ENCODE measurements at places on chromosomes 3 and 15.
A peak's percentile ranks its signal among the peaks of the same experiment; 100 is the strongest.

DNA sequence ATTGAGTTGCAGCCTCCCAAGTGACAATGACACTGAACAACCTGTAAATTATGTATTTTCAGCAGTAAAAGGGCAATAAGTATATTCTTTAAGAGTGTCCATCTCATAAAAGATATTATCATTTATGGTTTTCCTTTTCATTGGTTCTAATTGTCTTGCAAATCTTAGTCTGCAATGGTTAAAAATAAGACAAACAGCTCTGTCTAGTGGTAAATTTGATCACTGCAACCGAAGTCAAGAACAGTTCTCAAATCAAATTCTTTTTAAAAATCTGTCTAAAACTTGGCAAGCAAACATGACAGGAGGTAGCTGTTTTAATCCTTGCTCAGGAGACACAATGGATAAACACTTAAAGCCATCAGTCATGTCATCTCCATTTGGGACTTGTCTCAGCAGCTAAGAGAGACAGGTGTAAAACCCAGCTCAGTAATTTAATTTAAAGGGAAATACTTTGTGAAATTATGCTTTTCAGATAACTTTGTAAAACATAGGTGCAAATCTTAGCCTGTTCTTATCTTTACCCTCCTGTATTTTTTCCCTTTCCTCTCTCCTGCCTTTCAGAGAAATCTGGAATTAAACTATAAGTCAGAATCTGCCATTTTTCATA is 150.3 kb upstream of the ARHGEF26 start:
- peaks cover 3% of the 10 kb centered on the region for H3K27me3 ChIP-seq
- no peak for DNase-seq
- no peaks in the 10 kb centered on the region for H3K36me3 ChIP-seq
- H3K4me3 ChIP-seq: no peak overlapping the region
- H3K27ac ChIP-seq: no peak overlapping the region
- peaks cover 2% of the 10 kb centered on the region for H3K4me1 ChIP-seq

GRCh38 chr3:117665296-117665695 is 955.7 kb downstream of the TUSC7 start:
- no peaks in the 10 kb centered on the region for H3K4me1 ChIP-seq
- no peaks in the 10 kb centered on the region for H3K36me3 ChIP-seq
- DNase-seq: no peak
- H3K4me3 ChIP-seq: no peak overlapping the region
- H3K27ac ChIP-seq: no peak overlapping the region
- no peaks in the 10 kb centered on the region for H3K27me3 ChIP-seq

DNA sequence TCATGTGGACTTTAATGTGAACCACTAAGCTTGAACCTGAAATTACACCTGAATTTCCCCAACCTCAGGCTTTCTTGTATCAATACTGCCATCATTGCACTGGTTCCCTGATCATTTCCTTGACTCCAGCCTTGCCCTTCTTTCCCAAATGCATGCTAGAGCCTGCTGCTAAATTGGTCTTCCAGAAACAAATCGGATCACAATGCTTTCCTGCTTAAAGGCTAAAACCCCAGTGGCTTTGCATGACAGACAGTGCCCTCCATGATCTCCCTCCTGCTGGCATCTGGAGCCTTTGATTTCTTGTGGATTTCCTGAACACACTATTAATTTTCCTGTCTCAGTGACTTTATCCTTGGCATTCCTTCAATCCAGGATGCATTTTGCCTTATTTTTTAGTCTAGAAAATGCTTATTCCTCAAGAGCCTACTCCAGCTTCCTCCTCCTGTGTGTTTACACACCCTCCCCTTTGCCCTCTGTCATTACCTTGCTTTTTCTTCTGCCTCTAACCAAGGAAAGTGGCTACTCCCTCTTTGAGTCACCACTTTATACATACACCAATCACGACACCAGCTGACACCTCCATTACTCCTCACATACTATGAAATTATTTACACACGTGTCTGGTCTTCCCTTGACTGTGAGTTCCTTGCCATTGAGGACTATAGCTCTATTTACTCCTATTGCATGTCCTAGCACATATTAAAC is 214.6 kb downstream of the KCNAB1 start:
- no peaks in the 10 kb centered on the region for H3K36me3 ChIP-seq
- no peak overlapping the region for H3K4me3 ChIP-seq
- H3K4me1 ChIP-seq: no peaks in the 10 kb centered on the region
- peaks cover 9% of the 10 kb centered on the region for H3K27me3 ChIP-seq
- no peak for DNase-seq

- H3K4me1 ChIP-seq: no peaks in the 10 kb centered on the region
- no peak for DNase-seq
- peaks cover 5% of the 10 kb centered on the region for H3K27me3 ChIP-seq
- H3K4me3 ChIP-seq: no peak overlapping the region
These were observed 26.0 kb upstream of the VIPR1 start for GRCh38 chr3:42476225-42477125.

DNA sequence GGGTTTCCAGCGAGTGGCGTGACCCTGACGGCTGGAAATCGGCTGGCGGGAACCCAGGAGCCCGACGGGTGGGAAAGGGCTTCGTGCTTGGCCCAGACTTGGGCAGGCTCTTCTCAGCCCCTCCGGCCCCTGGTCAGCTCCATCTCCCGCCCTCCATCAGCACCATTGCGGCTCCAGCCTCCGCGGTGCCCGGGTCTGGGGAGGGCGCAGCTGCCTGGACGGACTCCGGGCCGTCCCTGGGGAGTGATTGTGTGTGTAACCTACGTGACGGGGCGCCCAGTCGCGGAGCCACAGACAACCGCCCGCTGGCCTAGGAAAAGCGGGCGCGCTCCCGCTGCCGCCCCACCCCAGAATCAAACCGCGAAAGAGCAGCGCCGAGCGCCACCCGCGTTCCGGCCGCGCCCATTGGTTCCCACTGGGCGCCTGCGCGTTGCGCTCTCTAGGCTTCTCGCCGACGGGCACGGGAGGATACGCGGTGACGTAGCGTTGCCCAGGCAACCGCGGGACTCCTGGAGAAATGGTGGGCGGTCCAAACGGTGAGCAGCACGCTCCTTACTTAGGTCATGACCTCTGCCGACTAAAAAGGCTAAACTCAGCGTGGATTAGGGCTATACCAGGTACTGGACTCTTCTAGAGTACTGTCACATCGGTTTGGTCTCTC is at the start of gene CFAP20DC:
CFAP20DC (minus strand) TSS at position 355 of the 661 bp plus-strand sequence. CDS start 394 bp downstream, outside the sequence.
- H3K36me3 ChIP-seq: no peaks in the 10 kb centered on the region
- peak within 1 kb of the TSS; percentile 71 for H3K27ac ChIP-seq
- peaks cover 9% of the 10 kb centered on the region for H3K4me1 ChIP-seq
- peak within 1 kb of the TSS; percentile 60 for H3K4me3 ChIP-seq
- DNase-seq: peak; percentile 91
- peaks cover 3% of the 10 kb centered on the region for H3K27me3 ChIP-seq

GRCh38 chr3:131778526-131778925 is 256.3 kb downstream of the CPNE4 start:
- no peak overlapping the region for H3K4me3 ChIP-seq
- no peak overlapping the region for H3K27ac ChIP-seq
- no peaks in the 10 kb centered on the region for H3K36me3 ChIP-seq
- H3K4me1 ChIP-seq: no peaks in the 10 kb centered on the region
- H3K27me3 ChIP-seq: no peaks in the 10 kb centered on the region

DNA sequence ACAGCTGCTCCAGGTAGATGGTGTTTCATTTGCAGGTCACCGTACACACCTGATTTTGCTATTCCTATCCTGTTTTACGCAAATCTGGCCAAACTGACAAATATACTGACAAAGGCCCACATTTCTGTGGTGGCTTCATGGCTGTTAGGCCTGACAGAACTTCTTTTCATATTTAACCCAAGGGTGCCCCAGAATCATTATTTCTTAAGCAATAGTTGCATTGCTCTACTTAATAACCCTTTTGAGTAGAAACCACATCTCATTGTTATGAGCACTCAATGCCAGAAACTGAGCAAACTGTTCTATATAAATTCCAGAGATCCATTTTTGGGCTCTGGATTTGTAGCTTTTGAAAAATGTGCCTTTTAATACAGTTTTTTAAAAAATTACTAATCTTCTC is 19.4 kb downstream of the ASTE1 start:
- H3K36me3 ChIP-seq: peaks cover 30% of the 10 kb centered on the region
- no peak overlapping the region for H3K27ac ChIP-seq
- H3K4me3 ChIP-seq: no peak overlapping the region
- peaks cover 12% of the 10 kb centered on the region for H3K4me1 ChIP-seq
- no peak for DNase-seq
- no peaks in the 10 kb centered on the region for H3K27me3 ChIP-seq

DNA sequence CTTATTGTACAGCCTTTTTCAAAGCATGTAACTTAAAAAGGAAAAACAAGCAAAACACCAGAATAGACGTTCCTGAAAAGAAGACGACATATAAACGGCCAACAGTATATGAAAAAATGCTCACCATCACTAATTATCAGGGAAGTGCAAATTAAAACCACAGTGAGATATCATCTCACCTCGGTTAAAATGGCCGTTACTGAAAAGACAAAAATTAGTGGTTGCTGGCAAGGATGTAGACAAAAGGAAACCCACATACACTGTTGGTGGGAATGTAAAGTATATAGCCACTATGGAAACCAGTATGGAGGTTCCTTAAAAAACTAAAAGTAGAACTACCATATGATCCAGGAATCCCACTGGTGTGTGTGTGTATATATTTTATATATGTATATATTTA is 64.5 kb upstream of the MLF1 start:
- H3K4me3 ChIP-seq: no peak overlapping the region
- H3K27ac ChIP-seq: no peak overlapping the region
- peaks cover 11% of the 10 kb centered on the region for H3K36me3 ChIP-seq
- no peaks in the 10 kb centered on the region for H3K27me3 ChIP-seq

DNA sequence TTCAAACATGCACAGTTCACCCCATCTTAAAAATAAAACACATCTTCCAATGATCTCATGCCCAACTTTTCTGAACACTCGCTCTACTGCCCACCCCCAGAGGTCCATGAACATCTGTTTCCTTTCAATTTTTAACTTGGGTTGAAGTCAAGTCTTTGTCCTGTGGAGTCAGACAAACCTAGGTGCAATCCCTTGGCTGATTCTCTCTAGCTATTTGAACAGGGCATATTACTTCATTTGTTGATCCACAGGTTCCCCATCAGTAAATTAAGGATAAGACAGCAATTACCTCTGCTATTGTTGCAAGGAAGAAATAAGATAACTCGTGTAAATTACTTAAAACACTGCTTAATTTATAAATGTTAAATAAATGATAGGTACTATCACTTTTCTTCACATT is 180.1 kb downstream of the CNTN3 start:
- H3K4me3 ChIP-seq: no peak overlapping the region
- H3K4me1 ChIP-seq: no peaks in the 10 kb centered on the region
- H3K27ac ChIP-seq: no peak overlapping the region

DNA sequence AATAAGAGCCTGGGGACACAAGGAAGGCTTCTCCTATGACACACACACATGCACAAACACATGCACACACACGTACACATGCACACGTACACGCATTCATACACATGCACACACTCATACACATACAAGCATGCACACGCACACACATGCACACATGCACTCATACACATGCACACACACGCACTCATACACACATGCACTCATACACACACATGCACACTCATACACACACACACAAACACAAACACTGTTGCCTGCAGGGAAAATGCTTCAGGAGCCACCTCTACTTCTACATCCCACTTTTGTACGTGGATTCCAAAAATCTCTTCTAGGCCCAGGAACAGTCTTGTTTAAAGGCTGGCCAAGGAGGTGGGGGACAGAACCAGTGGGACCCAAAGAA is 20.7 kb upstream of the NR2E3 start:
- no peak overlapping the region for H3K27ac ChIP-seq
- DNase-seq: no peak
- H3K4me1 ChIP-seq: no peaks in the 10 kb centered on the region
- H3K36me3 ChIP-seq: no peaks in the 10 kb centered on the region

DNA sequence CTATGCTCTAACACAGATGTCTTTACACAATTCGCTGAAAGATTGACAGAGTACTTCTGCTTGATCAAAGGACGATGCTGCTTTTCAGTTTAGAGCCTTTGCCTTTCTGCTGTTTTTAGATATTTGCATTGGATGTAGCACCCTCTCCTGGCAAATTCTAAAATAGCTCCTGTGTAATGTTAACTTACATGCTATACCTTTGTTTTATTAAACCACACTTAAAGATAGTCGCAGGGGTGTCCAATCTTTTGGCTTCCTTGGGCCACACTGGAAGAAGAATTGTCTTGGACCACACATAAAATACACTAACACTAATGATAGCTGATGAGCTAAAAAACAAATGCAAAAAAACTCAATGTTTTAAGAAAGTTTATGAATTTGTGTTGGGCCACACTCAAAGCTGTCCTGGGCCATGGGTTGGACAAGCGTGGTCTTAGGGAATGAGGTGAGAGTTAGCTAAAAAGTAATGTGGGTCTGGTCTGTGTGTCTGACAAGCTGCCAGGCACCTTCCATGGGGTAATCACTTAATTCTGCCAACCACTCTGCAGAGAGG is 62.9 kb downstream of the ATG7 start:
- peak; percentile 5 for DNase-seq
- H3K36me3 ChIP-seq: peaks cover 9% of the 10 kb centered on the region
- H3K4me1 ChIP-seq: peaks cover 2% of the 10 kb centered on the region
- no peak overlapping the region for H3K27ac ChIP-seq
- no peaks in the 10 kb centered on the region for H3K27me3 ChIP-seq

- H3K36me3 ChIP-seq: peaks cover 66% of the 10 kb centered on the region
- no peaks in the 10 kb centered on the region for H3K27me3 ChIP-seq
- no peak for DNase-seq
- peak overlapping the region; percentile 72 for H3K4me3 ChIP-seq
These were observed 153.6 kb upstream of the BHLHE40 start for GRCh38 chr3:4825436-4826236.

GRCh38 chr15:75059607-75060006 is 36.2 kb downstream of the PPCDC start:
- H3K4me3 ChIP-seq: no peak overlapping the region
- peaks cover 7% of the 10 kb centered on the region for H3K4me1 ChIP-seq
- no peaks in the 10 kb centered on the region for H3K36me3 ChIP-seq
- H3K27ac ChIP-seq: no peak overlapping the region
